ENCODE measurements at places on chromosomes 2 and 18. TPM values are rescaled to one million over a fixed set of nuclear protein-coding genes. Genes with fewer than 3 reads are reported as not detected.

Gene MARCHF4
- not detected for total RNA-seq

Gene VIL1
- 2.9 TPM for total RNA-seq

Gene SERPINB5
- total RNA-seq, result not detected

Gene PJVK
- 6.9 TPM for total RNA-seq

Gene SNRNP27
- 80.0 TPM for total RNA-seq

Gene PTCD3
- 126 TPM for total RNA-seq

Gene FAM237A
- not detected for total RNA-seq

Gene ONECUT2
- total RNA-seq, result not detected

Gene KRCC1
- total RNA-seq, result 44.8 TPM

Gene R3HDM1
- 14.6 TPM for total RNA-seq

Gene CDKL4
- total RNA-seq, result not detected

Gene BOLL
- not detected for total RNA-seq

Gene IL18R1
- total RNA-seq, result 7.2 TPM

Gene FBXO48
- total RNA-seq, result 1.6 TPM

Gene RPRM
- total RNA-seq, result not detected

Gene MYCN
- total RNA-seq, result 0.32 TPM

Gene HOXD8
- total RNA-seq, result 13.8 TPM

Gene RBKS
- 5.1 TPM for total RNA-seq

Gene CAVIN2
- total RNA-seq, result 30.7 TPM

Gene GPR17
- not detected for total RNA-seq

Gene LRP2
- total RNA-seq, result 60.4 TPM

Gene STARD6
- not detected for total RNA-seq

Gene TRIM43
- total RNA-seq, result not detected

Gene CSRNP3
- 2.0 TPM for total RNA-seq

Gene DLGAP1
- total RNA-seq, result 17.6 TPM

Gene ANKRD44
- 41.3 TPM for total RNA-seq

Gene TRAPPC8
- total RNA-seq, result 49.8 TPM

Gene FAP
- 22.4 TPM for total RNA-seq

Gene ZBTB14
- 15.2 TPM for total RNA-seq

Gene CCDC85A
- 3.1 TPM for total RNA-seq

Gene MC5R
- total RNA-seq, result not detected

Gene EFHD1
- 52.8 TPM for total RNA-seq

Gene ERBB4
- 53.1 TPM for total RNA-seq

Gene STK36
- total RNA-seq, result 22.2 TPM

Gene FBXO41
- total RNA-seq, result 3.9 TPM

Gene ALPP
- not detected for total RNA-seq

Gene BZW1
- 326 TPM for total RNA-seq

Gene HOXD4
- 1.9 TPM for total RNA-seq

Gene GLS
- 157 TPM for total RNA-seq

Gene NMUR1
- not detected for total RNA-seq

Gene SNORC
- total RNA-seq, result 0.32 TPM

Gene FAM228B
- 46.2 TPM for total RNA-seq

Gene B3GNT7
- total RNA-seq, result 2.3 TPM

Gene DIPK1C
- not detected for total RNA-seq

Gene ITPRIPL1
- total RNA-seq, result 6.9 TPM

Gene DYNAP
- total RNA-seq, result not detected

Gene MPP4
- not detected for total RNA-seq

Gene CLEC4F
- not detected for total RNA-seq

Gene CCBE1
- total RNA-seq, result 4.9 TPM

Gene PPM1G
- total RNA-seq, result 46.2 TPM

Gene ACVR1C
- 41.4 TPM for total RNA-seq

Gene CHRND
- not detected for total RNA-seq

Gene NEU2
- total RNA-seq, result not detected

Gene CENPA
- 0.64 TPM for total RNA-seq

Gene PIKFYVE
- total RNA-seq, result 33.8 TPM

Gene NYAP2
- not detected for total RNA-seq

Gene NOSTRIN
- 73.7 TPM for total RNA-seq

Gene FAM110C
- 1.6 TPM for total RNA-seq

All from breast epithelium (tissue), 4 donors.